ENCODE measurements at places on chromosomes 3 and 15.

DNA sequence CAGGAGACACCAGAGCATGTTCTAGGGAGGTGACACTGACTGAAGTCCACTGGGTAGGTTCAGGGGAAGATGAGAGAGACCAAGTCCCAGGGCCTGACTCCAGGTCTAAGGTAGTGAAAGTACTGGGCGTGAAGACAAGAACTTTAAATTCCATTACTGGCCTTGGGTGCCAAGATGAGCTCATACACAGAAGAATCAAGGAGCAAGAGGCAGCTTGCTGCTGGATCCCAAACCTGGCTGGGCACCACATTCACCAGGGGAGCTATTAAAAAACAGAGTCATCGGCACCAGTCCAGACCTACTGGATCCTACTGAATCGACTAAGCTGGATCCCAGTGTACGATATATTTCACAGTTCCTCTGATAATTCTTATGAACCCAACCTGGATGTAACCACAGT lies 42.1 kb upstream of the ATG7 start:
- DNase-seq: no peak

GRCh38 chr15:49570174-49570573 lies 50.4 kb downstream of the FAM227B start:
- DNase-seq: no peak

DNA sequence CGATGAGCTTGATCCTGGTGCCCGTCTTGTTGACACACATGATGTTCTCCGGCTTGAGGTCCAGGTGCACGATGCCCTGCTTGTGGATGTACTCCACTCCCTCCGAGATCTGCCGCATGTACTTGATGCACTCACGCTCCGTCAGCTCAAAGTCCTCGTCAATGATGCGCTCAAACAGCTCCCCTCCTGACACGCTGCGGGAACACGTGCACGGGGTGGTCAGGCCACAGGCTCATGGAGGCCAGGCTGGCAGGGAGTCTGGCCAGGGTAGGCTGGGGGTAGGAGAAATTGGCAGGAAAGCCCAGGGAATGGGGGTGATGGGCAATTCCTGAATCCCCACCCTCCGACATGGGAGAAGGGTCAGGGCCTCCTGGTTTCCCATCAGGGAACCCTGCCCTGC lies 55.5 kb upstream of the HACD2 start:
- no peak for DNase-seq

DNA sequence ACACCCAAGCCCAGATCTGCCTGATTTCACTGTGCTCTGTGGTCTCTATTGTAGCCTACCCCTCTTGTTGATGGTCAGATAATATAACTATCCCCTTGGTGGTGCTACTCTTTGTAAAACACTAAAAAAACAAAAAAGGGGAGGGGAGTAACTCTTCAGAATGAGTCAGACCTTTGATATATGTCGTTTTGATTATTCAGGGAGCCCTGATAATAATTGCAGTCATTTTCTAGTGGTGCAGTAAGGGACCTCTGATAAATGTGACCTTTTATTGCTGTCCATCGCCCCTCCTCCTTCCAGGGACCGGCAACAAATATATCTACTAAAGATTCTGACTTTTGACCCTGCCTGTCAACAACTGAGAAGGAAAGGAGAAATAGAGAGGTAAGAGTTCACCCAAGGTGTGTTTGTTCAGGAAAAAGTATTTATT lies 45.1 kb upstream of the MAGI1 start:
- DNase-seq: no peak

DNA sequence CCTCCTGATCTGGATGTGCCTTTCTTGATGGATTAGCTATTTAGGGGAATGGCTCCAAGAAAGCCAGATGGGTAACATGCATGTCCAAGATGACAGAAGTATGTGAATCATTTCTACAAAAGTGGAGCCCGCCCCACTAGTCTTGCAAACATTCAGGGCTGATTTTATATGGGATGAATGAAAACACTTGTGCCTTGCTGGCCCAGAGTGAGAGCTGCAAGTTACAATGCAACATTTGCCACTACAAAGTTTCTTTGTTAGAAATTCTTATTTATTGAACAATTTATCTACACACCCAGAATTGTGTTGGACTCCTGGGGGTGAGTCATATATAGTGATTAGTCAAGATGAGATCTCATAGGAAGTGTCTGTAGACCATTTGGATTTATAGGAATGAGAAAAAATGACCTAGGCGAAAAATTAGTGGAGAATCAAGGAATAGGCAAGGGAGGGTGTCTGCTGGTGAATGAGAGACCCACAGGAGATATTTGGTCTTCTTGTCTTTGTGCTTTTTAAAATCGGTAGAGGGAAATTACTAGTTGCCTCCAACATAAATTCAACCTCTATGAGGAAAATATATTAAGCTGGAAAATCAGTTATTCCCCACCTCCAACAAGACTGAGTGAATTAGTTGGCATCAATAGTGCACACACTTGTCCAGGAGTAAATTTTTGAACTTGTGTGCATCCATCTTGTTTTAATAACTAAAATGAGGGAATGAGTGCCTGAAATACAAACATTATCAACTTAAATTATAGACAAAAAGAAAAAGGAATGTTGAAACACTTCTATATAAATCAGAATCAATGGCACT lies 53.5 kb upstream of the DCBLD2 start:
- DNase-seq: no peak

DNA sequence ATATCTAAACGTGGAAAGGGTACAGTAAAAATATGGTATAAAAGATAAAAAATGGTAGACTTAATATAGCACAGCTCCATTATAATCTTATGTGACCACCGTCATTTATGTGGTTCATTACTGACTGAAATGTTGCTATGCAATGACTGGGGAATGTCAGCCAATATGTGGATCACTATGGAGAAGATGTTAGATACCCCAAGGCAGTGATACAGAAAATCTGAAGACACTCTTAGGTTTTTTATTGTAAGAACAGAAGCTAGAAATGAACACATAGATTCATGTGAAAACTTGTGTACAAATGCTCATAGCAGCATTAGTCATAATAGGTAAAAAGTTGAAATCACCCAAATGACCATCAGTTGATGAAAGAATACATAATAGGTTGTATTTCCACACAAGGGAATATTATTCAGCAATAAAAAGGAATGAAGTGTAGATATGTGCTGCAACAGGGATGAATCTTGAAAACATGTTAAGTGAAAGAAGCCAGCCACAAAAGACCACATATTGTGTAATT lies 18.4 kb downstream of the MEF2A start:
- DNase-seq: no peak

- DNase-seq: no peak
These were observed 14.6 kb downstream of the CAPN7 start for GRCh38 chr3:15220661-15221060.

GRCh38 chr3:38038447-38038911 lies 529 bp upstream of the DLEC1 start:
- no peak for DNase-seq

GRCh38 chr3:114101101-114101500 lies 44.6 kb downstream of the QTRT2 start:
- DNase-seq: no peak

- DNase-seq: no peak
These were observed 167.9 kb downstream of the FMN1 start for GRCh38 chr15:33026614-33027013.

DNA sequence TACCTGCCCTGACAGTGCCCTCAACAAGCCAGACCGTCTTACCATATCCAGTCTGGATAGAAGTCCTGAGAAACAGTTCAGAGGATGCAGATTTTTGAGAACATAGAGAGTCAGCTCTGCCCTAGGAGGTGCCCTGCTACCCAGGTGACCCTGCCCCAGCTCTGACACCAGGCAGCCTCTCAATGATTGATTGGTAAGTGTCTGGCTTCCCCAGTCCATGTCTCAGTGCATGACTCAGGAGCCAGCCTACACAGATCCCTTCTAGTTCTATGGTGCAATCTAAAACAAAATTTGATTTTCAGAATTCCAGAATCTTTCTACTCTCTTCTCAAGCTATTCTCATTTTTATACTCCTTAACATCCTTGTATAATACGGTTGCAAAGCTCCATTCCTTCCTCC lies 292.1 kb downstream of the VPS13C start:
- no peak for DNase-seq

GRCh38 chr3:149307435-149307783 lies 26.0 kb downstream of the TM4SF18 start:
- no peak for DNase-seq

DNA sequence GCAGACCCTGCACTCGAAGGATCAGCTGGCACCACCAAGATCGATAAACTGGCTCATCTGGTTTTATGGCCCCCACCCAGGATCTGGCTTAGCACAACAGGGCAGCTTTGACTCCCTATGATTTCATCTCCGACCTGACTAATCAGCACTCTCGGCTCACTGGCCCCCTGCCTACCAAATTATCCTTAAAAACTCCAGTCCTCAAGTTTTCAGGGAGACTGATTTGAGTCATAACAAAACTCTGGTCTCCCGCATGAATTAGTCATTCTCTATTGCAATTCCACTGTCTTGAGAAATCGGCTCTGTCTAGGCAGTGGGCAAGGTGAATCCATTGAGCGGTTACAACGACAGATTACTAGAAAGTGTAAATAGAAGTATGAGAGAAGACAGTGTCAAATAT lies 521.9 kb upstream of the RGMA start:
- no peak for DNase-seq

GRCh38 chr3:40267937-40268724 lies 41.4 kb upstream of the EIF1B start:
- DNase-seq: no peak

DNA sequence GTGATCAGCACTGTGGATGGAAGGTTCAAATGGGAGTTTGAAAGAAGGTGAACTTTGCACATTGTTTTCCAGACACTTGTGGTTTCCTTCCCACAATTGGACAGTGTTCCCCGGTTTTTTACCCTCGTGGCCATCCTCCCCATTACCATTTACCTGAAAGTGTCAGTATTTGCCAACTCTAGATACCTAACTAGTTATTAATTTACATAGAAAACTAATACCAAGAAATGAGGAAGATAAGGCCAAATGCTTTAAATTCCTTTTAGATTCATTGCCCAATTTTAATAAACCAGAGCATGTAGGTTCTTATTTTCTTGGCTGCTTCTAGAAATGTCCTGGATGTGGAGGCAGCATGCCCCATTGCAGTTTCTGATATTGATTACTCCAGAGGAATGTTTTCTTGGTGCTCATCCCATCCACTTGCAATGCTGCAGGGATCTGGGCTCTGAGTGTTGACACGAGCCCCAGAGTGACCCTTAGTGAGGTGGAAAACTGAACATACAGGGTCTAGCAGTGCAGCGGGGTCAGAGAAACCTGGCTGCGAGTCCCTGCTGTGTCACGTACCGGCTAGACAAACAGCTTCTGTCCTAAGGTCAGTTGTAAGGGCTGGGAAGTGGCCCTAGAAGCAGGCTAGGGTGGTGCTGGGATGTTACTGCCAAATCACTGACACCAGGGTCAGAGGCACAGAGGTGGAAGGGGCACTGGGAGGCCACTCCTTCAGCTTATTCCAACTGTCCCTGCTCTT lies 23.5 kb downstream of the LSM3 start:
- no peak for DNase-seq

DNA sequence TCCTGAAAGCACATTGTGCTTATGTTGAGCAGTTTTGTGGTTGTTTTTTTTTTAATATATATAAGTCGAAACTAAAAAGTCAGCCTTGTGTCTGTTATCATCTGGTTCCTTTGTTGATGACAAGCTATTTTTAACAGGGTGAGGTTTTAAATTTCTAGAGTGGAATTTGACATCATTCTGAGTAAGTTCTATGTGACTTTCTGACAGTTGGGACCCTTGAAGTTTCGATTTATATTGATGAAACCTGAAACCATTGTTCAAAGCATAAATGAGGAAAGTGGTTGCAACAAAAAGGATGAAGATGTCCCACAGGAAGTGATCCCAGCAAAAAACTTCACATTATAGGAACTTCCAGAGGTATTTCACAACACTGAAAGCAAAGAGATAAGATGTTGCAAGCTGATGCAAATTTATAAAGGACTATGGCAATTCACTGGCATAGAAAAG lies 94.0 kb downstream of the CYP19A1 start:
- DNase-seq: no peak

Measured in iPS DF 19.7 (cell line).